MM.1S (cell line): ENCODE measurements at places on chromosomes 2 and 18.

DNA sequence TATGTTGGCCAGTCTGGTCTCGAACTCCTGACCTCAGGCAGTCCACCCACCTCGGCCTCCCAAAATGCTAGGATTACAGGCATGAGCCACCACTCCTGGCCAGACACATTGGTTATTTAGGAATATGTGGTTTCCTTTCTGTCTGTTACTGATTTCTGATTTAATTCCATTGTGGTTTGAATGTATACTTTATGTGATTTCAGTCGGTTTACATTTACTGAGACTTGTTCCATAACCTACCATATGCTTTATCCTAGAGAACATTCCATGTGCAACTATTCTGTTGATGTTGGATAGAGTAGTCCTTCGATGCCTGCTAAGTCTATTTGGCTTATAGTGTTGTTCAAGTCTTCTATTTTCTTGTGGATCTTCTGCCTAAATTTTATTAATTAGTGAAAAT lies 1.6 kb upstream of the CCL20 start:
- no peak for DNase-seq

GRCh38 chr18:23738151-23738550 lies 48.9 kb downstream of the LAMA3 start:
- no peak for DNase-seq

DNA sequence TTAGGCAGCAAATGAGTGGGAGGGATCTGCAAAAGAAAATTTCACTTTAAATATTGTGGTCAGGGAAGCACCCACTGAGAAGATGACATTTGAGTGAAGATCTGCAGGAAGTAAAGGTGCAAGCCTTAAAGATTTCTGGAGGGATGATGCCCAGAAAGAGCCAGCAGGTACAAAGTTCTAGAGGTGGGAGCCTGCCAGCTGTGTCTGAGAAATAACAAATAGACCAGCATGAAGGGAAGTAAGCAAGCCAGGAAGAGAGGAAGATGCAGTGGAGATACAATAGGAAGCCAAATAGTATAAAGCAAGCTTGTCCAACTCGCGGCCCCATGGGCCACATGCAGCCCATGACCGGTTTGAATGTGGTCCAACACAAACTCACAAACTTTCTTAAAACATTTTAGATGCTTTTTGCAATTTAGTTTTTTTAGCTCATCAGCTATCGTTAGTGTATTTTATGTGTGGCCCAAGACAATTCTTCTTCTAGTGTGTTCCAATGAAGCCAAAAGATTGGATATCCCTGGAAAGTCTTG lies 489.9 kb downstream of the DCC start:
- no peak for DNase-seq

DNA sequence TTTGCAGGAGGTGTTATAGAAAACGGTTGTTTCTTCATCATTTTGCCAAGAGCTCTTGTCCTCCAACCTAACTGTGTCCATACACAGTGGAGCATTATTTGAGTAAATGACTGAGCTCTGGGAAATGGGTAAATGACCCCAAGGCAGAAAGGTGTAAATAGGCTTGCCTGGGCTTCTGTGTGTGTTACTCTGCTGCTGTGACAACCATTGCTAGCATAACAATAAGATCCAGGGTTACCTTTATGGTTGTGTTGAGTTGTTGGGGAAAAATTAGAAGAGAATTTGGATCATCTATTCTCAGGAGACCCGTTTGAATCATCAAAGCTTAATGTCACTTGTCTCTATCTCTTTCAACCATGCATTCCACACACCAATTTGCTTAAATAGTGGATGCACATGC lies 672.7 kb downstream of the DPP10 start:
- DNase-seq = no peak

GRCh38 chr2:42979416-42979869 lies 187.1 kb upstream of the HAAO start:
- no peak for DNase-seq

DNA sequence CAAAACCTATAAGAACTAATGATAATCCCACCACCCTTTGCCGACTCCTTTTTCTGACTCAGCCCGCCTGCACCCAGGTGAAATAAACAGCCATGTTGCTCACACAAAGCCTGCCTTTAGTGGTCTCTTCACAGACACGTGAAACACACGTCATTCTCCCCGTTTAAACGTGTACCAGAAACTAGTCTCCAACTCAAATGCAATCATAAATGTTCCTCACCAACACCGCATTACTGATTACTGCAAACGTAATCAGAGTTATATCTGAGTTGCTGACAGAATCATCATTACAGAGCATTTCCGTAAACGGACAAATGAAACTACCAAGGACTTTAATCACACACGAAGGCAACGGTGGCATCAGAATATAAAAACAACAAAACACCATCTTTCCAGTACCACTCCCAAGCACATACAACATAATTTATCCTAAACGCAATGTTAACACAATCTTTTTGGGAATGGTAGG lies 1.9 kb downstream of the CLK1 start:
- peak; percentile 64 for DNase-seq

DNA sequence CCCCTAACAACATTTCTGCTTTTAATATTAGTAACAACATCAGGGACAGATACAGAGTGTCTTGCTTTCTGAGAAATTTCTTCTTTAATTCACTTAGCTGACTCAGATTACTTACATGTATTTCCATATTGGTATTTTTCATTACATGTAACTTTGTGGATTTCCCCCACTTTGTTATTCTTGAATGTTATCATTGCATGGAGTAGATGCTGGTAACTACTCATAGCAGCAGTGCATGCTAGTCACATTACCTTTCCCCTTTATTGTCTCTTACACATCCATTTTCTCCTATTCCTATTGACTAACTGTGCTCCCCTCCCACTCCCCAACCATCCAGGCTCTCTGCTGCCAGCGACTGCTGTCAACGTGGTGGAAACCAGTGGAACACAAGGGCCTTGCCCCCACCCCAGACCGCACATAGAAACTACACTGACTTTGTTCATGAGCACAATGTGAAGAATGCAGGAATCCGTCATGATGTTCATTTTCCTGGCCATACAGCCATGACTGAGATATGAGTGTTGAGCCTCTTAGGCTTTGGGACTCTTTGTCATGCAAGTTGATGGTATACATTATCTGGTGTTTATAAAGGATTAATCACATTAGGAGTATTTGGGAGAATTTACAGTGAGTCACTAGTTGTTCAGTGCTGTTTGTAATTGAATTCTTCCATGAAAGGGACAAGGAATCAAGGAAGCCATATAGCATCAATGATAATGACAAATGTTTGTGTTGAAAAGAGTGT lies 91.0 kb downstream of the EPB41L5 start:
- no peak for DNase-seq

DNA sequence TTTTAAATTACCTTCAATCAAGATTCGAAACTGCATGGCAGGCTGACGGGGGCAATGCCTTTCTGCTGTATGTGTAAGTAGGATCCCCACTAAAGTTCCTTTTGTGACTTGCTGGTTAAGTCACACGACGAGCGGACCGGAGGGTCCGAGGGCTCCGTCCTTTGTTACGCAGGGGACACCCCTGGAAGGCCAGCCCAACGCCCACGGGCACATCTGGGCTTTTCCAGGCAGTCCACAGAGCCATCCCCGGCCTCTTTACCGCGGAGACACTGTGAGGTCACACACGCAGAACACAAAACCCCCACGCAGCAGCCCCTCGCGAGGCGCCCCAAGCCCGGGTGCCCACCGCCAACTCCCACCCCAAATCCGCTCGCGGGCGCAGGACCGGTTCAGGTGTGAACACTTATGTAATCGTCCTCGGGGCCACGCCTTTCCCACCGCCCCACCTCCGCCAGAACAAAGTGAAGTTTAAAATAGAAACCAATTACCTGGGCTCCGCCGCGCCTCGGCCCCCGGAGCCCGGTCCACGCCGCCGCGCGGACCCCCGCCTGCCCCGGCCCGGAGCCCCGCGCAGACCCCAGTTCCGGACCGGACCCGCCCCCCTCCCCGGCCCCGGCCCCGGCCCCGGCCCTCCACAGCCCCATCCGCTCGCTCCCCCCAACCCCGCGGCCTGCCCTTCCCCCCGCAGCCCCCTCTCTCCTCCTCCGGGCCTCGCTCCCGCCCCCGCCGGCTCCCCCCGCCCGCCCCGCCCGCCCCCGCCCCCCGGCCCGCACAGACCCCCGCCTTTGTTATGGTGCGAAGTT lies 4.2 kb downstream of the ZNF516 start:
- peak; percentile 50 for DNase-seq

DNA sequence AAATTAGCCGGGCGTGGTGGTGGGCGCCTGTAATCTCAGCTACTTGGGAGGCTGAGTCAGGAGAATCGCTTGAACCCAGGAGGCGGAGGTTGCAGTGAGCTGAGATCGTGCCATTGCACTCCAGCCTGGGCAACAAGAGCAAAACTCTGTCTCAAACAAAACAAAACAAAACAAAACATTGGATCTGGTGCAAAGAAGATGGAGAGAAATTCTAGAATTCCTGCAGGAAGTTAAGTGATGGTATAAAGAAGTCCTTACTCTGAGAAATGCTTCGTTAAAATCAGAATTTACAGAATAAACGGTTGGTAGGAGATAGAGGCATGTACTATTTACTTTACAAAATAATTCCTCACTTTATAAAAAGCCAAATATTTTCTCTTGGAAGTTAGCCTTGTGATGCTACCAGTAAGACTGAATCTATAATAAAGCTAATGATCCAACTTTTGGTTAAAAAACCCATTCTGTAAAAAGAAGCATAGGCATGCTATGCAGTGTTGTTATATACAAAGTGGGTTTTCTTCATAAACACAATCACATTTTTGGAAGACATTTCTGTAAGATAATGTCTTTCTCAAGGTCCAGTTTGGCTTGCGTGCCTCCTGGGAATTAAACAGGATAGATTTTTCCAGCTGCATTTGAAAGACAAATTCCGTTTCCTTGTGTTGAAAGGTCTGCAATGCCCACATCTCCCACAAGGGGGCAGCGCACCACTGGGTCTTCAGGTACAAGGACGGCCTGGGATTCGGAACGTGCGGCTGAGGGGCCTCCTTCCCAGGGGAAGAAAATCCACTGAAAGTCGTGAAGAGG lies 35.6 kb upstream of the PNO1 start:
- peak; percentile 76 for DNase-seq
